ENCODE measurements at places on chromosomes 7 and 10.

GRCh38 chr7:48011323-48011722, 17.6 kb downstream of the SUN3 start:
- no peak for DNase-seq

GRCh38 chr10:78972160-78972946, 96.4 kb upstream of the ZMIZ1 start:
- DNase-seq, result peak; percentile 68

- DNase-seq, result no peak
Observed at GRCh38 chr7:65820287-65820950, 52.5 kb upstream of the VKORC1L1 start.

DNA sequence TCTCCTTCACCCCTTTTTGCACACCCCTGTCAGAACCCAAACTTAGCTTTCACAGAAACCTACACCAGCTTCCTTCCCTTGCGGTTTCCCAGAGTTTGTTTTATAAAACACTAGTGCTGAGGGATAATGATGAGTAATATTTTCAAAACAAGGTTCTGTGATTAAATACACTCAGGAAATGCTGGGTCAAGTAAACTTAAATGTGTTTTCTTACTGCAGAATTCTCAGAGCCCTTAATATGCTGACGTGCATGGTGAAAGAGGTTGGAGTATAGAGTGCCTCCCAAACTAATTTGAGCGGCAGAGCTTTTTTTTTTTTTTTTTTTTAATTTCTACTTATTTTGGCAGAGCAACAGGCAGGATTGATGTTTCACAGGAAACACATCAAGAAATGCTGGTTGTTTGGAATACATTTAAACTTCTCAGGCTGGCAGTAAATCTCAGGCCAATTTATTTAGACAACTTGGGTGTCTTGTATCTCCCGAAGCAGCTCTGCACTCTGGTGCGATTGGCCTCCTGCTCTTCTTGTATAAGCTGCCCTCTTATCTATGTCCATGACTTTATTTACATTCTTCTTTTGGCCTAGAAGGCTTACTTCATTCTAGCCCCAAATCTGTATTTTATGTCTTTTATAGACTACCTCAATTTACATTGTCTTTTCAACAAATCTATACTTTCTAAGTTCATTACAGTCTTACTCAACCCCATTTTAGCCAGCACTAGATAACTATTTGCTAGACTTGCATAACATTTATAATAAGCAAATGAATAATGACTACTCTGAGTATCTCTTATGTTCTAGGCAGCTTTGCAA, 165.4 kb downstream of the BMPER start:
- no peak for DNase-seq

DNA sequence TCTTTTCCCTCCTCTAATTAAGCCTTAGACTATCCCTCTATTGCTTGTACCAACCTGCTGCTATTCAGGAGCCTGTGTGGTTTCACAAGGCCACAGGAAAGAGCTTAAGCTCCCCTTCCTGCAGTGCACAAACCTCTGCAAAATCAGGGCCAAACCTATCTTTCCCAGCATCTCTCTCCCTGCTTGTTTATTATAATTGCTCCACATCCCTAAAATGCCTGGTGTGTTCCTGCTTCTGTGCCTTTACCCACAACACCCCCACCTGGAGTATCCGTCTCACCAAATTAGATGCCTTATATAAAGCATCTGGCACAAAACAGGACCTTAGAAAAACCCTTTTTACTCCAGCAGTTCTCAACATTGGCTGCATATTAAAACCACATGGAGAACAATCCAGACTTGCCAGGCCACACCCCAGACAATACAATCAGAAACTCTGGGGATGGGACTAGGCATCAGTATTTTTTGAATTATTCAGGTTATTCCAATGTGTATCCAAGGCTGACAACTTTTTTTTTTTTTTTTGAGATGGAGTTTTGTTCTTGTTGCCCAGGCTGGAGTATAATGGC, 16.7 kb downstream of the SEC31B start:
- DNase-seq, result no peak

DNA sequence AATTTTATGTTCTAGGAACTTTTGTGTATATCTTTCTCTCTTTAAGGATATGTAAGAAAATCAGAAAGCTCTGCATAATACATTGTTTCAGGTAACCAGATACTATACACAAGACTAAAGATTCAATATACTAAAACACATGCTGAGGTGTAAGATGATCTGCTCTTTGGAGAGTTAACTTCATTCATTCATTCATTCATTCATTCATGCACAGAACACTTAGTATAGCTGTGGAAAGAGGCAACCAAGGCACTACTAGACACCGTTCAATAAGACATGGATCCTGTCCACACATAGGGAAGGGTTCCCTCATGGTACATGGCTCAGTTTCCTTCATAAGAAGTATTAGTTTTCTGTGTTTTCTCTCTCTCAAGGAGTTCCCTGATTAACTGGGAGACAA, 207.6 kb upstream of the AOAH start:
- no peak for DNase-seq

GRCh38 chr7:16431646-16432424, 10.5 kb upstream of the CRPPA start:
- DNase-seq, result no peak

- DNase-seq, result no peak
Observed at GRCh38 chr7:47404010-47404409, 177.9 kb downstream of the TNS3 start.

DNA sequence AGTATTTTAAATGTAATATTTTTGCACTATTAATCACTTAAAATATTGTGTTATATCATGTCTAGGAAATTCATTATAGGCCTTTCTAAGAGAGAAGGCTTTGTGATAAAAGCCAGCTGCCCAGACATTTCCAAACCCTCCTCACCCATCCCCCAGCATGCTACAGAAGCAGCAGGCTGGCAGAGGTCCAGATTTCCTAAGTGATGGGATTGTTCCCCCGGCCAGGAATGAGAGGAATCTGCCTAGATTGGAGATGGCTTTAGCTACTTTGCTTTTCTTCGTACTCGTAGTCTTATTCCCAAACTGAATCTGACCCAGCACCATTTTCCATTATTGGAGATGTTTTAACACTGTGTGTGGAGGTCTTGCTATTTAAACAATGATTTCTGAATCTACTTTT, 29.4 kb downstream of the CDK14 start:
- DNase-seq, result no peak

DNA sequence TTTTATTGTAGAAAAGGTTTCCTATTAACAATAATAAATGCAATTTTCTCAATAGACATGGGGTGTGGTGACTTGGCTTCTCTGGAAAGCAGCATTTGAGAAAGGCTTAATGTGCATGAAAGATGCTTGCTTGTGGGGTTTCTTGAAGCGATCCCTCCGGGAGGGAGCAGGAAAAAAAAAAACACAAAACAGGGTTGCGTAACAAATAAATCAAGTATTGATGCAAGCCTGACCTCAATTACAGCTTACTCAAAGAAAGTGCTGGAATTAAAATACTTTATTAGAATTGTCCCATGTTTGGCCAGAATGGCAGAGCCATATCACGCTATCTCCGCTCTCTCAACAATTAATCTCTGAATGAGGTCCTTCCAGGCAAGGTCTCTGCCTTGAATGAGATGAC, 1612.5 kb downstream of the REEP3 start:
- DNase-seq, result no peak

GRCh38 chr10:97355571-97355975, 21.0 kb upstream of the FRAT2 start:
- DNase-seq, result no peak

- no peak for DNase-seq
Observed at GRCh38 chr10:6135039-6135438, 46.2 kb downstream of the RBM17 start.

DNA sequence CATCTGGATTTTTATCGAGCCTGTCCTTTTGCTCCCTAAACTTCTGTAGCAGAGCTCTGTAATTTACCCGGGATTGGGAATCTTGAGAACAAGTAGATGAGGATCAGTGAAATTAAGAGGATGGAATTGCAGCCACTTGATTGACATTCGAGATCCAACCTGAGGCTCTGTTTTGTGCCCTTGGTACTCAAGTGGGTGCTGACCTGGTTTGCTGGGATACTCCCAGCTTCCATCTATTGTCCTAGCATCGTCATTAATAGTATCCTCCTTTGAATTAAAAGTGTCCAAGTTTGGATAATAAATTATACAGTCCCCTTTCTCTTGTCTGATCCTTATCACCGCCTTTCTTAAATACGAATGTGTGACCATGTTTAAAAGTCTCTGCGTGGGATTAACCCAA, 17.1 kb downstream of the CELF2 start:
- no peak for DNase-seq

- no peak for DNase-seq
Observed at GRCh38 chr7:118053353-118053752, 130.6 kb upstream of the LSM8 start.

DNA sequence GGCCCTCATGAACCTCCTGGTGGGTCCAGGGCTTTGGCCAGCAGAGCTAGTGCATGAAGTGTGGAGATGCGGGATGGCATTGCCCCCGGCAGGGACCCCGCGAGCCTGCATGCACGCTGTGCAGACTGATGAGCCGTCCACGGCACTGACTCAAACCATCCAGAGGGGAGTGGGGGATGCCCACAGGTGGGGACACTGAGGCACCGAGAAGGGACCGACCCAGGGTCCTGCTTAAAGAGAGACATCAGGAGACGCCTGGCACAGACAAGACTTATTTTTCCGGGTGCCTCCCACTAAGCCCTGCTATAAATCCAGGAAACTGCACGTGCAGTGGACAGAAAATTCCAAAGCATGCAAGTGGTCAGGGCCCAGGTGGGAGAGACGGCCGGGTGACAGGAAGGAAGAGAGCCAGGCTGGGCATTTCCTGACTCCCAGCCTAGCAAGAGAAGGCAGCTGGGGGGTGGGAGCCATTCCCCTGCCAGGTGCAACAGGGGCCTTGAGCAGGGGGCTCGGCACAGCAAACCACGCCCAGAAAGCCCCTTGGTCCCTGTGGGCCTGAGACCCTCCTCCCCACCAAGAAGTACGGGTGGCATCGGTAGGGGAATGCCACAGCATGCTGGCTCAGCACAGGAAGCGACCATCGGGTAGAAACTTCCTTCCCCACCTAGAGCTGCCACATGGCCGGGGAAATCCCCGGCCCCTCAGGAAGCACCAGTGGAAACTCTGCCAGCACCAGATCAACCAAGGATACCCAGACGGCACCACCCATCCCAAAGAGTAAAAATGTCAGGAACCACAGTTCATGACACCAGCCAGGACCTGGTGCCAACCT, 91.5 kb downstream of the FOXL3 start:
- no peak for DNase-seq

- no peak for DNase-seq
Observed at GRCh38 chr7:566100-566499, 46.5 kb upstream of the PDGFA start.

GRCh38 chr7:10646194-10646593, 327.5 kb upstream of the PHF14 start:
- no peak for DNase-seq

- no peak for DNase-seq
Observed at GRCh38 chr7:101666741-101667140, 37.6 kb upstream of the MYL10 start.

DNA sequence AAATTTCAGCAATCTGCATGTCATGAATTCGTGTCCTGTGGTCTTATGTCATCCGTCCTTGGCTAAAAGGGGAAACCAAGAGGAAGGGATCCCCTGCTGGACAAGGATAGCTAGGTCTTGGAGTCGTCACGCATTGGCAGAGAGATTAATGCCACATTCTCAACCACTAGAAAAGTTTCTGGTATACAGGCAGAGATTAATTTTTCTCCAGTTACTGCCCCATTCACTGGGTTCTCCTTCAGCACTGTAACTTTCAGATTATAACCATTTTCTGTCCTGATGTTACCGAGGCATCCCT, 1060.6 kb upstream of the AUTS2 start:
- DNase-seq, result no peak

GRCh38 chr10:91185239-91185875, 35.1 kb upstream of the PCGF5 start:
- DNase-seq, result peak; percentile 32

- DNase-seq, result no peak
Observed at GRCh38 chr7:79176859-79177477, 276.5 kb downstream of the MAGI2 start.

DNA sequence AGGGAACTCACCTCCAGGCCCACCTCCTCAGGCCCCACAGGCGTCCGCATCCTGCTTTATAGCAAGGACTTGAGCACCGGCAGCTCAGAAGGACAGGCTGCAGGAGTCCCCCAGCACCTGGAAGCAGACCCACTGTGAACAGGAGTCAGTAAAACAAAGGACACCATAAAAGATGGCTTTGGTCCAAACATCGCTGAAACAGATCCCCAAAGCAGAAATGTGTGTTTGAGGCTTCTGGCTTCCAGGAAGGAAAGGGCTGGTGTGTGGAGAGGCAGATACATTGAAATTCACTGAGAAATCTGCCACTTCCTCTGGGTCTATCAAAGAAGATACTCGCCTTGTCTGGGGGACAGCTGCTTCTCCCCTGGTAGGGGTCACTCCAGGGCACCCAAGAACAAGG, 286.2 kb downstream of the PLXNA4 start:
- DNase-seq, result no peak

DNA sequence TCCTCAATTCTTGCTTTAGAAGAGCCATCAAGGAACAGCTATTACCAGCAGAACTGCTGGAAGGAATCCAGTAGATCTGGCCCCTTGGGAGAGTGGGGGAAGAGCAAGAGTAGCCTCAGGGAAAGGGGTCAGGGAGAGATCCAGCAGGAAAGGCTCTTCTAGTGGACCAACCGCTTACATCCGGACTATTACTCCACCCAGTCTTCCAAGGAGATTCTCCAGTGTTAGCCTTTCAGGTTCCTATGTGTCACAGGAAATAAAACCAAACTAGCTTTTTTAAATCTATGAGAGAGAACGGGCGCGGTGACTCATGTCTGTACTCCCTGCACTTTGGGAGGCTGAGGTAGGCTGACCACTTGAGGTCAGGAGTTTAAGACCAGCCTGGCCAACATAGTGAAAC, 34.3 kb downstream of the TET1 start:
- DNase-seq, result peak; percentile 23

DNA sequence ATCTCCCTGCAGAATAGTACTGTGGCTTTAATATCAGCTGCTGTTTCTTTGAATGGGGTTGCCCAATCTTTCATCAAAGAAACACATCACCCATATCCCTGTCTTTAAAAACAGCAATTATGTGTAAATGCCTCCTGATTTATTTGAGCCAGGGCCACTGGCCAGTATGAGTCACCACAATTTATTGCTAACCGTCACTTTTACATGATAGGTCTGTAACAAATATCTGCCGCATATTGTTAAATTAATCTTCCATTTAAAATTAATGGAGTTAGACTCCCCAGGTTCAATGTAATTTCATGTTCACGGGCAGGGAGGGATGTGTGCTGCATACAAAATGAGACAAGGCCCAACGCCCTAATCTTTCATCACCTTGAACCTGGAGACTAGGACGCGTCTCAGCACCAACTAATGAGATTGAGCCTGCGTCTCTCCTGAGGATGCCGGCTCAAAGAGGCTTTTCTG, 673.4 kb downstream of the AUTS2 start:
- no peak for DNase-seq

- DNase-seq, result no peak
Observed at GRCh38 chr7:24466168-24466768, 107.0 kb upstream of the PALS2 start.

GRCh38 chr10:84478151-84478550, 149.8 kb downstream of the CCSER2 start:
- no peak for DNase-seq

- no peak for DNase-seq
Observed at GRCh38 chr7:121182902-121183301, 145.9 kb upstream of the WNT16 start.

- no peak for DNase-seq
Observed at GRCh38 chr7:50387351-50387750, 62.8 kb downstream of the FIGNL1 start.

- DNase-seq, result no peak
Observed at GRCh38 chr7:7751243-7752092, 33.1 kb upstream of the RPA3 start.

- DNase-seq, result peak; percentile 11
Observed at GRCh38 chr10:101467286-101467770, 113.4 kb downstream of the BTRC start.
